WTC11 (cell line): ENCODE measurements at places on chromosomes 6 and 20.

DNA sequence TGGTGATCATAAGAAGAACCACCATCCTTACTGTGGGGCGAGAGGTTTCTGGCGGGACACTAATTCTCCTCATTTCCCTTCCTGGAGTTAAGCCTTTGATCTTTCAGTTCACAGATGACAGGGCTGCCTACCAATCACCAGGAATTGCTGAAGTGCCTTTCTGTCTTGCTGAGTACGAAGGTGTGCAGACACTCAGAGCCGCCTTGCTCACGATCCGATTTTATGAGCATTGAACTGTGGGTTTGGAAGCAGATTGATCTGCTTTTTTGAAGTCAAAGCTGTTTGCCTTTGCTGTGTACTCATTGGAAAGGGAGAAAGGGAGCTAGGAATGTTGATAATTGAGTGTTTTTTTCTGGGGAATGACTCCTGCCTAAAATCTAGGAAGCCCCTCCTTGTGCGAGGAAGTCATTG is 129.1 kb upstream of the SALL4 start:
- DNase-seq: no peak

- DNase-seq: peak; percentile 85
Observed at GRCh38 chr6:166106076-166106686, 61.5 kb downstream of the TBXT start.

- DNase-seq: no peak
Observed at GRCh38 chr6:108875161-108875555, 26.9 kb downstream of the ARMC2 start.

DNA sequence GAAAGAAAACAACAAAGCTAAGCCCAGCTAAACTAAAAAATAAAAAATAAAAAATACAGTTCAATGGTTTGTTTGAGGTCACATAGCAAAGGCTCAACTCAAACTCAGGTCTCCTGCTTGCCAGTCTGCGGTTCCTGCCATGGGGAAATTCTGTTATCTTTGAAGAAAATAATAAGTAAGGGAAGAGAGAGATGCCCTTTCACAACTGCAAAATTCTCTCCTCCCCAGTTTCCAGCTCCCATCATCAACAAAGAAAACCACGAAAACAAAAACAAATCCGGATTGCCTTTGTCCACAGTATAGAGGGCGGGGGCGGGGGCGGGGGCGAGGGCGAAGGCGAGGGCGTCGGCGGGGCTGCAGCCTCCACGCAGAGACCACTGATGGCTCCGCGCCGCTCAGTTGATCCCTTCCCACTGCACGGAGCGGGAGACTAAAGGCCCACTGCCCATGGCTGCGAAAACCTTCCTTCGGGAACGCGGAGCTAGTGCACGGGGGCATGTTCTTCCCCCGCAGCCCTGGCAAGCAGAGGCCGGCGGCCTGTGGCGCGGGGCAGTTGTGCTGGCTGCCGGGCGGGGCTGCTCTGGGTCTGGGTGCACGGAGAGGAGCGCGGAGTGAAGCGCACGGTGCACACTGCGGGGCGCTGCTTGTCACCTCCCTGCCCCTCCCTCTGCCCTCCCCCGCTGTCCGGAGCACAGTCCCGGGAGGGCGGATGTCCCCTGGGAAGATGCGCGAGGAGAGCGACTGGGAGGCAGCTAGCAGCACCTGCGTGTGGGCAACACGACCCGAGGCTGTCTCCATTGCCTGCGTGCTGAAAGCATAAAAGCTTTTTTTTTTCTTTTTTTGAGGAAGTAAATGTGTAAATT is 54.1 kb upstream of the TPD52L1 start:
- peak; percentile 66 for DNase-seq

DNA sequence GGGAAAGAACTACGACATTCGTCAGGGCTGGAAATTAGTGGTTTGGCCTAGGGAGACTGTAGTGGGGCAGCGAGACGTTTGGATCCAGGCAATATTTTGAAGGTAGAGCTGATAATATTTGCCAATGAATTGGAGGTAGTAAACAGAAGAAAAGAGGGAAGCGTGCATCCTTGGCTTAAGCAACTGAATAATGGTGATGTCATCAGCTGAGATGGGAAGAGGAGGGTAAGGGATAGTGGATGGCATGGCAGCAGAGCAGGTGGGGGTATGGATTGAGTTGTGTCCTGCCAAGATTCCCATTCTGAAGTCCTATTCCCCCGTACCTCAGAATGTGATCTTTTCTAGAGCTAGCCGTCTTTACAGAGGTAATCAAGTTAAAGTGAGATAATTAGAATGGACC is 119.2 kb downstream of the PDE7B start:
- no peak for DNase-seq

- no peak for DNase-seq
Observed at GRCh38 chr6:140039364-140039763, 664.9 kb upstream of the CITED2 start.

- DNase-seq: no peak
Observed at GRCh38 chr20:43681991-43682410, 15.1 kb downstream of the MYBL2 start.

- DNase-seq: no peak
Observed at GRCh38 chr6:32406197-32406596, 784 bp downstream of the BTNL2 start.

DNA sequence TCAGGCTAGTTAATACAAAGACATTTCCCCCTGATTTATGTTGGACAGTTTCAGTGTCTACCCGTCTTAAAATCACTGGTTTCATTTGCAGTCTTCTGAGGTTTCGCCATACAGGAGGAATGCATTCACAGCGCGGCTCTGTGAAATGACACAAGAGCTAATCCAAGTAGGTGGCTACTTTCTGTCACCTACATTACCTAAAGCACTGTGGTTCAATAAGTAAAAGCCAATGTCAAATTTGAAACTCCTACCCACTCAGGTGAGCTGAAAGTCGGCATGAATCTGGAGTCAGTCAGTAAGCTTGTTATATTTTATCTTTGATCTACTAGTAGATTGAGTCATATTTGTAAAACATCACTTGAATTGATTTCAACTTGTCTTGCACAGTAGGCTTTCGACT is 370.8 kb downstream of the LAMA2 start:
- no peak for DNase-seq

DNA sequence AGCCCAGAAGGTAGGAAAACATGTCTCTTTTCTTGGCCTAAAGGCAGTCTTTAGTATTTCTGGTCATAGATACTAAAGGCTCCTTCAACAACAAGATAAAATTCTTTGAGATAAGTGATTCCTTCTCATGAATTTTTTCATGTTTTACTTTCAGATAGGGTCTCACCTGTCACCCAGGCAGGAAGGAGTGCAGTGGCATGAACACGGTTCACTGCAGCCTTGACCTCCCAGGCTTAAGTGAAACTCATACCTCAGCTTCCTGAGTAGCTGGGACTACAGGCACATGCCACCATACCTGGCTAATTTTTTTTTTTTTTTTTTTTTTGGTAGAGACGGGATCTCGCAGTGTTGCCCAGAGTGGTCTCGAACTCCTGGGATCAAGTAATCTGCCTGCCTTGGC is 9.1 kb downstream of the PNLDC1 start:
- DNase-seq: no peak

DNA sequence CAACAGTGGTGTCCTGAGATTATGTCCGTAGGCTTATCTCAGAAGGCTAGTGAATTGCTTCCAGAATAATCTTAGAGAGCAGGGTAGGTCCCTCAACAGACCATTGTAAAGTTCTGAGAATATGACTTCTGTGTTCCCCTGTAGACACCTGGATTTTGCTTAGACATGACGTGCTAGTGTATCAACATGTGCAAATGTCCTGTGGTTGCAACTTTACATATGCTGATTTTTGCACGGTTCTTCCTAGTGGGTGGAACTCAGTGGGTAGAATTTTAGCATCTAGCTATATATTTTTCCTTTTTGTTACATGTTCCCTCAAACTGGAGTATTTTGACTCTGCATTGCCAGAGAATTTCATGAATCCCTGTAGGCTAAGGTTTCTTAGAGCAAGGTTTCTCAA is 459.2 kb downstream of the RNF144B start:
- DNase-seq: no peak

- DNase-seq: no peak
Observed at GRCh38 chr20:36613974-36614373, 8.4 kb downstream of the RAB5IF start.

DNA sequence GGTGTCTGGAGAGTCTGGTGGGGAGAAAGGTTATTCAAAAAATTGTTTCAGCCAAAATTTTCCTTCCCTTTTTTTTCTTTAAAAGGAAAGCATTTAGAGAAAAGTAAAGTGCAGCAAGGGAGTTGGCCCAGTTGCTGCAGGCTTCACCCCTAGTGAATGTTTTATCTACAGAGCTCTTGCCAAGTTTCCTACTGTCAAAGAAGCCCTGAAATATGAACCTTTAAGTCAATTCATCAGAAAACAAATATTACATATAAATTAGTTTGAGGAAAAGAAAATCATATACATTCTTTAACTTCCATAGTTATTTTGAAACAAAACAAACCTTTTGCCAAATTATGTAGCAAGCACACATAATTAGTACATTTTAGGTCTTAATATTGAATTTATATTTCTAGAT is 25.0 kb upstream of the HMGCLL1 start:
- no peak for DNase-seq

DNA sequence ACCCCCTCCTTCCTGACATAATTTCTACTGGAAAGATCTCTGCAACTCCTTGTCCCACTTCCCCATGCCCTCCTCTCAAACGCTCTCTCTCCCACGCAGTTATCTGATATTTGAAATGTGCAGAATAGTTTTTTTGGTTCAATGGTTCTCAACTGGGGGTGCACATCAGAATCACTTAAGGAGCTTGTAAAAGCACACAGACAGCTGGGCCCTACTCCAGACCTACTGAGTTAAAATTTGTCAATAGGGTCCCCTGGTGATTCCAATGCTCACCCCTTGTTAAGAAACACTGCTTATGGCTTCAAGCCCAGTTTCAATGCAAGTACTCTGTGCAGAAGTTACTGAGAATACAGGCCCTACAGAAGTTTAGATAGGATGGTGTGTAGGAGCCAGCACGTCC is 45.2 kb upstream of the KCNK16 start:
- DNase-seq: no peak

DNA sequence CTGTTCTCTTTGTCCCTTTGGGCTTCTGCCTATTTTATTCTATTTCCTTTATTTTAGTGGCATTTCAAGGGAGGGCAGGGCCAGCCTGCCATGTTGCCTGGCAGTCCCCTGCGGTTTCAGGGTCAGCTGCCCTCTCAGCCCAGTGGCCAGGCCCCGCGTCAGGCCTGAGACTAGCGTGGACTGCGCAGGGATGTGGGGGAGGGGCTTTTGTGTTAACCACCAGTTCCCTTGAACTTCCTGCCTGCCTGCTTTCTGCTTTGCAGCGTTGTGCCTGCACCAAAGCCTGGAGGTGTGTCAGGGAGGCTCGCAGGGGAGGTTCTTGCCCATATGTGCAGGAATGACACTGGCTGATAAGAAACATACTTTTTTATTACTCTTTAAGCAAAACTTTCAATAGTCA is 157.6 kb downstream of the SLC35B3 start:
- DNase-seq: peak; percentile 26

DNA sequence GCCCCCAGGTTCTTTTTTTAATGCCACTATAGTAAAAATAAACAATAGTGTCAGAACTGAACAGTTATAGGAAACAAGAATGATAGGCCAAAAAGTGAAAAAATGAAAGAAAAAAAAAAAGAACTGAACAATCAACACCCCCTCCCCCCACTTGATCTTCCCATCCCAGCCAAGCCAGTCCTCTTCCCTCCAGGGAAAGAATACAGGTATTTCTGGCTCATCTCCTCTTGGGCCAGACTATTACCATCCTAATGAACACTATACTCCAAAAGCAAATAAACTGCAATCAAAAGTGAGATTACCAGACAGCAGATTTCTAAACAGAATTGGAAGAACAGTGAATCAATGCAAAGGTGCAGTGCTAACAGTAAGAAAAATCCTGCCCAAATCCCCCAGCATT is 21.3 kb upstream of the C20orf203 start:
- DNase-seq: no peak

DNA sequence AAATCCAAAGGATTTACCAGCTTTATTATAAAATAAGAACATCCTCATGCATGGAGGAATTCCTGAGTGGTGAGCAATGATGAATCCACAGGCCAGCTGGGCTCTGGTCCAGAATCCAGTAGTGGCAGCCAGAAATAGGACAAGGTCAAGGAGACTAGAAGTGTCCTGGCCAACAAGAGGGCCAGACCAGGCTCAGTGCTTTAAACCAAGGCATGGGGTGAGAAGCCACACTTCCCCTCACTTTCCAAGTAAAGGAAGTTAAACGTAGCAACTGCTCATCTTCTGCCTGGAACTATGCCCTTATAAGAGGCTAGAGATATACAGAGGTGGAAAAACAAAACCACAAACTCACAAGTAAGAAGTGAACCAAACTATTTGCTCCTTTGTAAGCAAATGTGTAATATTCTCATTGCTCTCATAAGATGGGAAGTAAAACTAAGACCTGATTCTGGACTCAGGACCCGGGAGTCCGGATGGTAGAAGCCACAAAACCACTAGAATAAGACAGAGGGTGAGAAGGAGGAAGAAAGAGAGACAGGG is 253.2 kb downstream of the UST start:
- no peak for DNase-seq

- no peak for DNase-seq
Observed at GRCh38 chr6:117906507-117906957, 532 bp upstream of the SLC35F1 start.

- DNase-seq: no peak
Observed at GRCh38 chr6:123897965-123898364, 94.3 kb downstream of the NKAIN2 start.

DNA sequence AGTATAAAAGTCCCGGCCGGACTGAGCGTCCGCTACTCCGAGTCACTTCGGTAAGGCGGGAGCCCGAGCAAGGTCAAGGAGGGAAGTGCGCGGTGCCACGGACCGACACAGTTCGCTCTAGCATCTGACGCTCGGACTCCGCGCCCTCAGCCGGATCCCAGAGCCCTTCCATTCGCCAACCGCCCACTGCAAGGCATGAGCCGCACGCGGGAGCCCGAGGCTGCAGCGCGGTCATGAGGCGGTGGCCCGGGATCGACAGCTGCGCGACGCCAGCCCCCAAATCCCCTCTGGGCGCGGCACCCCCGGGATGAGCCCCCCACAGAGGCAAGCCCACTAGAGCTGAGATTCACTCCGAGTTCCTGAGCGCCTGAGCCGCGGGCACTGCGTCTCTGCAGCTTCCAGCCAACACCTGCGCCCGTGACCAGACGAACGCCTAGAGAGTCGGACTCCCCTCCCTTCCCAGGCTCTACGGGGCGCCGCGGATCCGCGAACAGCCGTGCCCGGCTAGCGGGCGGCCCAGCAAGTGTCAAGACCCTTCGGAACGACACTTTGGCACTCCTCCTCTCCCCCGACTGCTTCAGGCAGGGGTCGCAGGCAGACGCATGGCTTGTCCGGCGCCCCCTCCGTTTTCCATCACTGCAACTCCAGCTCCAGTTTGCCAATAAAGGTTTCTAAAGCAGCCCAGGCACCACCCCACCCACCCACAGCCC is 725 bp upstream of the ISM1 start:
- peak; percentile 78 for DNase-seq

- no peak for DNase-seq
Observed at GRCh38 chr6:163339466-163339865, 75.1 kb upstream of the QKI start.

- no peak for DNase-seq
Observed at GRCh38 chr6:109447878-109448555, 7.5 kb downstream of the SMPD2 start.
